ENCODE measurements at places on chromosomes 5 and 9.

DNA sequence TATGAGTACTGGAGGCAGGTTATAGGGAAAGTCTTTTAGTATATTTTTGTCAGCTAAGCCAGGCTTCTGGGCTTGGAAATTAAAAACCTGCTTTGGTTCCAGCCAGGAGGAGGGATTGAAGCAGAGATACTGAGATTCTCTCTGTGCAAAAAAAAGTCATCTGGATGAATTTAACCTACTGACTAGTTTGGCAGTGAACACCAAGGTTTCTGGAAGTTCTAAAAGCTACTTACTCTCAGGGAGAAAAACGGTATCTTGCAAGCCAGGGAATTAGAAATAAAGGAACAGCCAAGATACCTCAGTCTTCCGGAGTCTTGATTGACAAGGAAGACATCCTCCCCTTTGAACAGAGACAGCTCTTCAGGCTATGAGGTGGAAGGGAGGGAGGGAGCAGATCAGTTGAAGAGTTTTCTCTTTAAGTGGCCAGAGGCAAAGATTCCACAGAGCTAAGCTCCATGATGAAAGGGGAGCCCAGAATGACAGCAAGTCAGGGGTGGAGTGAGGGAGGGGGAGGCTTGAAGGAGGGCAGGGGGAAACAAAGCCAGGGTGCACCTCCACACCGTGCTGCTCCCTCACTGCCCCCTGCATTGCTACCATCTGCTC, 8.3 kb upstream of the ZBTB34 start:
- no peak for DNase-seq

DNA sequence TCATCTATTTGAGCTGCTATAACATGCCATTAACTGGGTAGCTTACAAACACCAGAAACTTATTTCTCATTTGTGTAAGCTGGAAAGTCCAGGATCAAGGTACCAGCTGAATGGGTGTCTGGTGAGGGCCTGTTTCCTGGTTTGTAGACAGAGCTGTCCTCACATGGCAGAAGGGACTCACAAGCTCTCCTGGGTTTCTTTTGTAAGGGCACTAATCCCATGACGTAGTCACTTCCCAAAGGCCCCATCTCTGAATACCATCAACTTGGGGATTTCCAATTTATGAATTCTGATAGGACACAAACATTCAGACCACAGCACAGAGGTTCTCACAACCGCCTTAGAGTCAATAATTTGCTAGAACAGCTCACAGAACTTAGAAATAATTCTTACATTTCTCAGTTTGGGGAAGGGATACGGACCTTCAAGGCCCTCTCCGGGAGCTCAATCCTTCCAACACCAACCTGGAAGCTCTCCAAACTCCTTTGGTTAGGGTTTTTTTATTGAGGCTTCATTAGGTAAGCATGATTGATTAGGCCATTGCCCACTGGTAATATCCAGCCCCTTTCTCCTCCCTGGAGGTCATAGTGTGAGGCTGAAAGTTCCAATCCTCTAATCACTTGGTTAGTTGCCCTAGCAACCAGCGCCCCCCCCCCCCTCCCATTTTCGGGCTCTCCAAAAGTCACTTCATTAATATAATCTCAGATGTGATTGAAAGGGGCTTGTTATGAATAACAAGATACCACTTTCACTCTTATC, 7.6 kb upstream of the DNAJA1 start:
- no peak for DNase-seq

DNA sequence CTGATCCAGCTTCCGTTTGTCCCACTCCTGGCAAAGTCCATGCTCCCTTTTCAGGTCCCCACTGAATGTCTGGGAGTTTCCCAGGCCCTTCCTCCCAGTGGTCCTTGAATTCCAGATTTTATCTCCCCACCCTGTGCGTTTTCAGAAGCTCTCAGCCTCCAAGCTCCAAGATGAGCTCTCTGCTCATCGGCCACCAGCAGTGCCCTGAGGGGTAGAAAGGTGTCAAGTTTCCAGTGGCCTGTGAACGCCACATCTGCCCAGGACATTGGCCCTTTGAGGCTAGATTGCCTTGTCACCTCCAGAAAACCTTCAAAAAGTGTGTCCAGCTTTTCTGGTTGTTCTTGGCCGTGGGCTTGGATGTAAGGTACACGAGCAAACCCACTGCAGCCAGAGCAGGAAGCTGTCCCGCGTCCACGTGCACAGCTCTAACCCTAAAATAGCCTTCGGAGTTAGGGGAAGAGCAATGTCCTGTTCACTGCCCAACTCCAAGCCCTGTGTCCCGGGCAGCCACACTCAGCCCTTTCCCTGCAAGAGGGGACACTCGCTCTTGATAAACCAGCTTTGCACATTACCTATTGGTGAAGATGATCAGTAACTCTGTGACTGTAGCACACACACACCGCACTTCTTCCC, 10.9 kb upstream of the LRRC14B start:
- DNase-seq, result no peak

DNA sequence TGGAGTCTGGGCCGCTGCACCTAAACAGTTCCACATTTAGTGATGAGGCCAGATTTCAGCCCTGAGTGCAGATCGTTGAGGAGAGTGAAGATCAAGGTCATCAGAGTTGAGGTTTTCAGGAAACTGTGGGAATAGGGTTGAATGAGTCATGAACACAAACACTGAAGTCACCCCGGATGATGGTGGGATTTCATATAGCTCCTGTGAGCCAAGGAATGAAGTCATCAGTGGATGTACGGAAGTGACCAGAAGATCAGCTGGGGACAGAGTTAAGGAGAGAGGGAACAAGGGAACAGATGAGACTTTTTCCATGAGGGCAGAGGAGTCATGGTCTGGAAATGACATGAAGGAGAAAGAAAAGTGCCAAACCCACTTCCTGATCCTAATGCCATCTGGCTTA, 36.5 kb downstream of the PALM2AKAP2 start:
- DNase-seq, result no peak

DNA sequence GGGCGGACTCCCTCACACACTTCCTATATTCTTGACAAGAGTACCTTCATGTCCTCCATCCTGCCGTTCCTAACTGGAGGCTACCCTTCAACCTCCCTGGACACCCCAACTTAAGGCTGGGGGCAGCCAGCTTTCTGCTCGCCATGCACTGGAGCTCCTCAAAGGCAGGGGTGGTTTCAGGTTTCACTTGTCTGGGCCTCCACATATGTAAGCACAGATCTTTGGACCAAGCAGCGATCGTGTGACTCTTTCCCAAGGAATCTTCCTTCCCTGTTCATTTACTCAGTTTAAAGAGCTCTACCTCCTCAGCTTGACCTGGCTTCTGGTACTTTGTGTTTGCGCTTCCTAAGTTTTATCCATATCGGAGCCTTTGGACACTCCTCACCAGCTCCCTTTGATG, 34.2 kb upstream of the TRPC7 start:
- no peak for DNase-seq

GRCh38 chr5:9265441-9266287, 280.2 kb downstream of the SEMA5A start:
- no peak for DNase-seq

GRCh38 chr9:133252301-133253020, 22.5 kb downstream of the ABO start:
- DNase-seq, result no peak
